ENCODE measurements at places on chromosomes 3 and 15.
A peak's percentile ranks its signal among the peaks of the same experiment; 100 is the strongest.

- no peak for DNase-seq
These were observed 1.3 kb downstream of the XIRP1 start for GRCh38 chr3:39191111-39191510.

GRCh38 chr3:16504242-16504641 lies 9.3 kb downstream of the RFTN1 start:
- DNase-seq = no peak

DNA sequence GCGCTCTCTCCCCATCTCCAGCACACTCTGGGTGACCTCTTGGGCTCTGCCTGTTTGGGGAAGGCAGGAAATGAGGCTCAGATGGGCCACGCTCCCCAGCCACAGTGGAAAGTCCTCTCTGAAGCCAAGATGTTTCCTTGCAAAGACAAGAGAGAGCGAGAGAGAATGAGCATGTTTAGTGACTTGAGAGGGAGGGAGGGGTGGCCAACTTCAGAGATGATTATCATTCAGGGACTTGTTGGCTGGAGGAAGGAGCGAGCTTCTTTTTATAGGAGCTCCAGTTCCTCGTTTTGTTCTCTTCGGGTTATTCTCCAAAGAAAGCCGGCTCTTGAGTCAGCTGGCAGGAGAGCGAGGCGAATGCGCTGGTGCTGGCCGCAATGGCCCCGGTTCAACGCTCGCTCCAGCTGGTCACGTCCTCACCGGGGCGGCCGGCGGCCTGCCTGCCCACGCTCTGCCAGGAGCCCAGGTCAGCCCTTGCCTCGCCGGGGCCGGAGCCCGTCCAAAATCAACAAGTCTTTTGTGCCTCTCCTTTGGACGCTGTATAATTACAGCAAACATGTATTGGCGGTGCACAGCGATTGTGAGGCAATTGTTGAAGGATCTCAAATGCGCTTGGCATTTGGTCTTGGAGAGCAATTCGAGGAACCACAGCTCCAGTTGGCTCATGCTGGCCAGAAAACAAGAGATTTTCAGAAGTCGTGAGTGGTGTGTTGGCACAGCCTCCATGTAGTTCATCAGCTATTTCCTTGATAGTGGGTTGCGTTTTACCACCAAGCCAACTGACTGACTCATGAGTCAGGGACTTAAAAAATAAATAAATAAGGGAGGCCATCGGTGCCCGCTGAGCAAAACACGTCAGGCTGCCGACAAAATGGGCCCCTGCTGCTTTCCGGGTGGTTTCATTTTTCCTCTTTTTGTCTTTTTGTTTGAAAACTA lies 288.6 kb downstream of the UACA start:
- DNase-seq = peak; percentile 30

GRCh38 chr3:29899021-29899420 lies 618.1 kb downstream of the RBMS3 start:
- no peak for DNase-seq

- DNase-seq = peak; percentile 73
These were observed 85.5 kb upstream of the CDV3 start for GRCh38 chr3:133487920-133488540.

DNA sequence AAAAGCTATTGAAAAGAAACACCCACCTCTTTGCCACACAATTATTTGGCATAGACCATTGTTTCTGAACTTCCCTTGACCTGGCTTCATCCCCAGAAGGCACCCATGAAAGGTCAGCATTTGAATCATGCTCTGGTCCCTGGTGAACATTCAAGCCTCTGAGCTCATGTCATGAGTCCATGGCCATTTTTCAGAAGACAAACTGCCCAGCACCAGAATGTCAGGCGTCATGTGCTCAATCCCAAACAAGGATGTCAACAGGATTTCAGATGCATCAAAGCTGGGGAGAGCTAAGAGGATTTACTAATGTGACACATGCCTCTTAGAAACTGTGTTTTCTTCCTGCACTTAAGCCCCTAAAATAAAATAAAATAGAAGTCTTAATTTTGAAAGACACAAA lies 41.3 kb downstream of the TMED3 start:
- no peak for DNase-seq
